D721Med (cell line): ENCODE measurements at places on chromosomes 2 and 18.

DNA sequence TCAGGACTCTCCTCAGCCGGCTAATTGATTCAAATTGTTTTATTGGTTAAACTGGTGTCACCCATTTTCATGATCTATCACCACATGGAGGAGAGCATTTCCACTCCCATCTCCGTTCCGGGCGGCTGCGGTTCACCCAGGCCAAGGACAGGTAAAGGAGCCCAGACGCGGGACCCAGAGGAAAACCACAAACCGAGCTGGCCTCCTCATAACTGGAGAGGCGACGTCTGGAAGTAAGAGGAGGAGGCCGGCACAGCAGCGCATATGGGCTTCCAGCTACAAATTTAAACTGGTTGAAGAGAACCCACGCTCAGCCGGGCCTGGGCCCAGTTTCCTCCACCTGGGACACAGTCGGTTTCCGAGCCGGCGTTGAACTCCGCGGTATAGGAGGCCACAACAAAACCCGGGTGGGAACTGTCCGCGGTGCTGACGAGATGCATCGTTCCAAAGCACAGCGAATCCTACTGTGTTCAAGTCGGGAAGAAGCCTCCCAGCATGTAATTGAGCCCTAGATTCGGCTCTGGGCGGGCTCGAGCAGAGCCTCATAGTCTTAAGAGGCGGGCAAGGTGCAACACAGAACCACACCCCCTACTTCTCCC, 3.0 kb upstream of the SKOR2 start:
- DNase-seq: no peak

GRCh38 chr2:174740721-174741120, 23.6 kb downstream of the CHRNA1 start:
- DNase-seq: no peak

GRCh38 chr2:189952536-189953109, 109.9 kb downstream of the MSTN start:
- no peak for DNase-seq

DNA sequence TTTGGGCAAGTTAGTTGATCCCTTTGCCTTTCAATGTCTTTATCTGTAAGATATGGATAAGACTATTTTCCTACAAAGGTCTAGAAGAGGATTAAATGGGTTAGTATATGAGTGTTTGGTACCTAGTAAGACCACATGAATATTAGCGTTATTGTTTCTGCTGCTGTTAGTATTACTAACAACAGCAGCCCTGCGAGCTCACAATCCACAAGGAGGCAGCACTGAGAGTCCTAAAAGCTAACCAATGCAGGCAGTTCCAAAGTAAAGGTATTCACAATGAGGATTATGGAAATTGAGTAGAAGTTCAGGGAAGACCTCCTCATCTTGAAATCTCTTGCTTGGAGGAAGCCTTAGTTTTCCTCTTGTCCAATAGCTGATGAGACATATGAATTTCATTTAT, 248.9 kb downstream of the TDRD15 start:
- DNase-seq: no peak

GRCh38 chr2:206071807-206072206, 14.2 kb downstream of the INO80D start:
- no peak for DNase-seq

DNA sequence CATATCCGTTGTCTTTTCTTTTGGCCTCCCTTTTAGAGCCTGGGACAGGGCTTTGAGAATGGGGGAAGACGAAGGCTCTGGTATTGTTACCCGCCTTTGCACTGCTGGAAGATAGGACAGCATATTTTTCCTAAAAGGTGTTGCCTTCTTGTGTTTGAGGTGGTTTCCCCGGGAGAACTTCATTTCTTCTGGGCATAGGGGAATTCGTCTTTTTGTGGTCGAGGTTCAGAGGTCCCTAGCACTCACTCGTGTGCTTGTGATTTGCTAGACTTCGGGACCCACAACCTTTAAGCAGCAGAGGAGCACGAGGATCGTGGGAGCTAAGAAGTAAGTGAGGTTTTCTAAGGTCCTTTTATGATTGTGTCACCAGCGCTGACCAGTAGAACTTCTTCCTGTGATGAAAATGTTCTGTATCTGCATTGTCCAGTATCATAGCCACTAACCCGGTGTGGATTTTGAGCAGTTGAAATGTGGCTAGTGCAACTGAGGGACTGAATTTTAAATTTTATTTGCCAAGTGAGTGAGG, 611 bp downstream of the ZNF512 start:
- DNase-seq: no peak
